Heart right ventricle (tissue), 16 donors: ENCODE measurements at places on chromosomes 16 and 17.

DNA sequence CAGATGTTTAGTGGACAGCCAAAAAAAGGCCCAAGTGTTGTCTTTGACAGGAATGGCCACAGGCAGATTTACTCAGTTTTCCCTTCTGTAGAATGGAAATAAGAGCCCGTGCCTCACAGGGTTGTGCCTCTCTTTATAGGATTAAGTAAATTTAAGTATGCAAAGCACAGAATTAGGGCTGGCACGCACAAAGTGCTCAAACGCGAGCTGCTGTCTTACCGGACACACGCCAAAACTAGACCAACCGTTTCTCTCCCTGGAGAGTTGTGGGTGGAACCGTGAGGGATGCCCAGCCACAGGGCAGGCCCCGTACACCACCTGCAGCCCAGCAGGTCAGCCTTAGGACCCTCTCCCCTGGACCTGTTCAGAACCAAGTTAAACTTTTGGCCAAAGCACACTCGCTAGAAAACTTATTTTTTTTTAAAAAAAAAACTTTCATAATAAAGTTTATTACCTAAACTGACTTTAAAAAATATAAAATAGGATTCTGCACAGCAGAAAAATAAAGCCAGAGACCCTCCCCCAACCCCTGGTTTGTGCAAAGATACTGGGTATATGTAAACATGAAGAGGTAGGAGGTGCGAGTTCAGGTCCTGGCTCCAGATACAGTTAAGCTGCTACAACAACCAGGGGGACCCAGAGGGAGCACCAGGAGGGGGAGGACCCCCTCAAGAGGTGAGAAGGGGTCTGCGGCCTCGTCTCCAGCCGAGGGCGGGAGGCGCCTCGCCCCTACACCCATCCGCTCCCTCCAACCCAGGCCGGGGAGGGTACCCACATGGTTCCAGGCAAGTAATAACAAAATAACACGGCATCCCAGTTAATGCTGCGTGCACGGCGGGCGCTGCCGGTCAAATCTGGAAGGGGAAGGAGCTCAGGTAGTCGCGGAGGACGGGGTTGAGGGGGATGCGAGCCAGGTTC, 1.8 kb downstream of the SOCS1 start:
- no peak for DNase-seq
- H3K27me3 ChIP-seq, result no peaks in the 10 kb centered on the region
- peak overlapping the region; percentile 87 for H3K4me3 ChIP-seq
- H3K36me3 ChIP-seq, result no peaks in the 10 kb centered on the region
- H3K27ac ChIP-seq, result no peak overlapping the region
- peaks cover 30% of the 10 kb centered on the region for H3K4me1 ChIP-seq

GRCh38 chr17:9874722-9875121, 30.3 kb downstream of the RCVRN start:
- no peaks in the 10 kb centered on the region for H3K27me3 ChIP-seq
- H3K4me3 ChIP-seq, result no peak overlapping the region
- DNase-seq, result no peak
- no peak overlapping the region for H3K27ac ChIP-seq
- H3K4me1 ChIP-seq, result no peaks in the 10 kb centered on the region

DNA sequence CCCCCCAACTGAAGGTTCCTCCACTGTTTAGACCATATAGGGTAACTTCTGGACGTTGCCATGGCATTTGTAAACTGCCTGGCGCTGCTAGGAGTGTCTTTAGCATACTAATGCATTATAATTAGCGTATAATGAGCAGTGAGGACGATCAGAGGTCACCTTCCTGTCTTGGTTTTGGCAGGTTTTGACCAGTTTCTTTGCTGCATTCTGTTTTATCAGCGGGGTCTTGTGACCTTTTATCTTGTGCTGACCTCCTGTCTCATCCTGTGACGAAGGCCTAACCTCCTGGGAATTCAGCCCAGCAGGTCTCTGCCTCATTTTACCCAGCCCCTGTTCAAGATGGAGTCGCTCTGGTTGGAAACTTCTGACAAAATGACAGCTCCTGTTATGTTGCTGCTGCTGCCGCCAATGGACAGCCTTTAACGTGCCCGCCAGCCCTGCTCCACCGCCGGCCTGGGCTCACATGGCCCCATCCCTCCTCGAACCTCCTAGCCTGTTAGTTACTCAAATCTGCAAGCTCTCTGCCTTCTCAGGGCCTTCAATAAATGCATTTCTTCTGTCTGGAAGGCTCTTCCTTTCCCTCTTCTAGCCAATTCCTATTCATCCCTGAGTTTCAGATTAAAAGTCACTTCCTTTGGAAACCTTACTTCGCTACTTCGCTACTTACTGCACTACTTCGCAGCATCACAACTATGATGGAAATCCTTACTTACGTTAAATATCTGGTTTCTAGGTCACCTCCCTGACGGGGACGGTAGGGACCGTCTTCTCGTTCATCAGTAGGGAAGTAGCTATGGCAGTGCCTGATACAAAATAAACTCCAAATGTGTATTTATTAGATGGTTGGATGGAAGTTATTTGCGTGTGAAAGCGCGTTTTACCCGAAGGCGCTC, 640 bp upstream of the NAGLU start:
- H3K27me3 ChIP-seq, result no peaks in the 10 kb centered on the region
- H3K4me3 ChIP-seq, result peak overlapping the region; percentile 48
- peaks cover 29% of the 10 kb centered on the region for H3K4me1 ChIP-seq
- H3K36me3 ChIP-seq, result peaks cover 15% of the 10 kb centered on the region
- peak overlapping the region; percentile 79 for H3K27ac ChIP-seq

- H3K27me3 ChIP-seq, result no peaks in the 10 kb centered on the region
- no peaks in the 10 kb centered on the region for H3K36me3 ChIP-seq
- DNase-seq, result no peak
- no peak overlapping the region for H3K27ac ChIP-seq
- no peaks in the 10 kb centered on the region for H3K4me1 ChIP-seq
Measured at GRCh38 chr16:73771196-73772064, 525.2 kb upstream of the PSMD7 start.
